ENCODE measurements at places on chromosomes 16 and 17.

GRCh38 chr16:30458561-30459394 lies 13.1 kb upstream of the SEPHS2 start:
- peak; percentile 68 for DNase-seq

- DNase-seq = no peak
Observed at GRCh38 chr16:74035816-74036215, 260.8 kb upstream of the PSMD7 start.

DNA sequence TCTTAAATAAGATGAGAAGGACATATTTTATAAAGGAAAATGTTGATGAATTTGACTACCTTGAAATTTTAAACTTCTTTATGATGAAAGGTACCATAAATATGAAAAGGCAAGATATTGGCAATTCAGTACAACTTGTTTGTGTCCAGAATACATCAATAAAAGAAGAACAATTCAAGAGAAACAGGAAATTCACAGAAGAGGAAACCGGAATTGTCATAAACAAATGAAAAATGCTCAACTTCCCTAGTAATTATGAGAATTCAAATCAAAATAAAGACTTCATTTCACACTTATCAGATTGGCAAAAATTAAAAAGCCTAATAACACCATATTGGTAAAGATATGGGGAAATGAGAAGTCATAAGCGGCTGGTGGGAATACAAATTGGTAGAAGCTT lies 54.3 kb downstream of the WSB1 start:
- DNase-seq = no peak

DNA sequence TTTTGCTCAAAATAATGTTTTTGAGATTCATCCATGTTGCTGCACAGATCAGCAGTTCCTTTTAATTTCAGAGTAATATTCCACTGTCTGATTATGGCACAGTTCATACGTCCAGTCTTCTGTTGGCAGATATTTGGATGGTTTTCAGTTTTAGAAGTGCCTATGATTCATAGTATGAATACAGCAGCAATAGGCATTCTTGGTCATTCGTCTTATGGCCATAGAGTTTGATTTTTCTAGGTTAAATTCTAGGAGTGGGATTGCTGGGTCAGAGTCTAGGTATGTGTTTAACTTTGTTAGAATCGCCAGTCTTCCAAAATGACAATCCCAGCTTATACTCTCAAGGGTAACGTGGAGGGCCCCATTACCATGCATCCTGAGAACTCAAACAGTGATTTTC lies 11.5 kb upstream of the IL34 start:
- DNase-seq = no peak

DNA sequence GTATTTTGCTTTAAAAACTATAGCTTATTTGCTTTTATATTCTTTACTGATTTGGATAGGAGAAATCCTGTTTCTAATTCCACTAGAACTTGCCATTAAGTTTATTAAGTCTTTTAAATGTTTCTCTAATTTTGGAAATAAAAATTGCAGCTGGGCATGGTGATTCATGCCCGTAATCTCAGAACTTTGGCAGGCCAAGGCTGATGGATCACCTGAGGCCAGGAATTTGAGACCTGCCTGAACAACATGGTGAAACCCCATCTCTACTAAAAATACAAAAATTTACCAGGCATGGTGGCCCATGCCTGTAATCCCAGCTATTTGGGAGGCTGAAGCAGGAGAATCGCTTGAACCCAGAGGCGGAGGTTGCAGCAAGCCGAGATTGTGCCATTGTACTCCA lies 30.7 kb downstream of the DNAH17 start:
- no peak for DNase-seq

- no peak for DNase-seq
Observed at GRCh38 chr17:40813804-40814203, 8.6 kb downstream of the KRT10 start.

DNA sequence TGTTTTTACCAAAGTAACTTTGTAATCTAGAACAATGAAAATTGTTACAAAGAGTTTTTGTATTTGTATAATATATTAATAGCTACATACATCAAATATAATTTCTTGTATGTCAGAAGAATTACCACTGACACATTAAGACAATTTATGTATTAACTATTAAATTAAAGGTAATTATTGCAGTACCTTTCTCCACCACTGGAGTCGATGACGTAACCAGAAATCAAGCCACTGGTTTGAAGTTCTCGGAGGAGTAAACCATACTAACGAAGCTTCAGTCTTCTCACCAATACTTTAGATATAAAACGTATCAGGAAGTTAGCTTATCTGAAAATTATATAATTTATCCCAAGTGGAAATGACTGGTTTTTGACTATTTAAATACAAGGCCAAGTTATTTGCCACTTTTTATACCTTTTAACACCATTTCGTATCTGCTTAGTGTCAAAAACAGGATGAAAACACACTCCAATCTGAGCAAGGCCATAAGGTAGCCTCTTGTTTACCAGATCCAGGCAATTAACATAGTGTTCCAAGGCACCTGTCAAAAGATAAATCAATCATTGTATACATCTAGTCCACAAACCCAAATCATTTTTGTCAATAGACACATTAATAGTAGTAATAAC lies 4.3 kb downstream of the POLG2 start:
- DNase-seq = no peak

- no peak for DNase-seq
Observed at GRCh38 chr16:17224350-17224749, 246.4 kb downstream of the XYLT1 start.

GRCh38 chr17:57868910-57869616 lies 19.2 kb upstream of the MRPS23 start:
- no peak for DNase-seq

GRCh38 chr16:52389045-52389444 lies 157.9 kb downstream of the TOX3 start:
- no peak for DNase-seq

DNA sequence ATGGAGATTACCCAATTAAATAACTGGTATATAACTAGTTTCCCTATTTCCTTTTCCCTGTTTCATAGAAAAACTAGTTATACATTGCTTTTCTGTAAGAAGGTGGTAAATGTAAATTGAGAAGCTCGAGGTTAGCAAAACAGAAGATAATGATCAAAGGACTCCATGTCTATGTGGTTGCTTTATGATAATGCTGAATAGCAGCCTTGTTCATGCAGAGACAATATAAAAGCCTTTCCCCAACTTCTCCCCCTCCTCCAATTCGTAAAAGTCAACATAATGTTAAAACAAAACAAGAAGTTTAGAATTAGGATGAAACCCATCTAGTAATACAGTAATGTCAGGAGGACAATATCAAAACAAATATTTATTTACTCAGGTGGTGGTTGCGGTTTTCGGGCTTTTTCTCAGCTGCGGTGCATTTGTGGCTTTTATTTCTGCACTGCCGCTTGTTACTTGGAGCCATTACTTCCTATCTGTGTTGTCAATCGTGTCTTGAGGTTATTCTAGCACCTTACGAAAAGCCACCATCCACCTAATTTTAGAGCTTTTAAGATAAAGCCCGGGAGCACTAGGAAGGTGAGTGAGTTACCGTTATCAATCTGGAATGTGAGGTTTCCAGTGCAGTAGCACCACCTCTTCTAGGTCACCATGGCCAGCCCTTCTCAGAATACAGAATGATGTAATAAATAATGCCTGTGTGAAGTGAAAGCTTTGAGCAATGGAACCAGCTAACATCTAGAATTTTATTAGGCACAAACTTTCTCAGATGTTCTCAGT lies 297.5 kb downstream of the CDH13 start:
- no peak for DNase-seq

DNA sequence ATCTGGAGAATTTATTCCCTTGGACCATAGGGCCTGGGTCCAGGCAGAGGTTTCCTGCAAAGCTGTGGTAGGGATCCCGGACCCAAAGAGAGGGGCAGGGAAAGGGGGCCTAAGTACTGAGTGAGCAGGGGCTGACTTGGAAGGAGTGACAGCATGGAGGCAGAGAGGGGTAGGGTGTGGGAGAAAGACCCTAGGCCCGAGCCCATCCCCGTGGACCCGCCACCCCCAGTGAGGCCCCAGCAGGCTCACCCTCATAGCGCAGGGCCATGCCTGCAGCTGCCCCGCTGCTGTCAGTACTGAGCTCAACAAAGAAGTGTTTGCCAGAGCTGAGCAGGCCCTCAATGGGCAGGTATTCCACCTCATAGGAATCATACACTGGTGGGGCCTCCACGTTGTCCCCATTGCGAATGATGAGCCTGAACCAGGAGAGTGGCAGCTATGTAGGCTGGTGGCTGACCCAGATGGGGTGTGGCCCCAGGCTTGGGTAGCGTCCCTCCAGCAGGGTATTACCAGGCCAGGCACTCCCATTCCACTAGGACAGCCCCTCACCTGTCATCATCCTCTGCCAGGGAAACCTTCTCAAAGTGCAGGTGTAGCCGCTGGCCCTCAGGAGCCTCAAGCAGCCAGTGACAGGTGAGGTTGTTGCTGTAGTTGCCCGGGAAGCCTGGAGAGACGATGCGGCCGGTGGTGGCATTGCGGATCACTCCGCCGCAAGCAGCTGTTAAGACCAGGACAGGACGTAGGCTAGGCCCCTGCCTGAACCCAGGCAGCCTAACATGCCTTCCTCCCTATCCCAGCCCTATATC lies 9.1 kb upstream of the PHF12 start:
- DNase-seq = no peak

DNA sequence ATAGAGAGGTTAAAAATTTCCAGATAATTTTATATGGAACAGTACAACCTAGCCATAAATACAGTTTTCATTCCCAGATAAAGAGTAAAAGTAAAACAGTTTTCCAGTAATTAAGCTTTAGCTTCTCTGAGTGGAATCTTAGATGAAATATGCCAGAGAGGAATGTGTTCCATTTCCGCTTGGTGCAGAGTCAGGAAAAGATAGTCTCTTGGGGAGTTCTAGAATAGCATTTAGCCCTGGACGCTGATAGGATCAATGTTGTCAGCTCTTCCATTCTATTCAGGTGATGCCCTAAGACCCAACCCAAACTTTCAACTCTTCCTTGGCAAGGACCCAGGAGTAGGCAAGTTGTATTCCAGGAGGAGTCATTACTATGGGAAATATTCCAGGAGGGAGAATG lies 30.9 kb upstream of the ABCA3 start:
- DNase-seq = no peak

DNA sequence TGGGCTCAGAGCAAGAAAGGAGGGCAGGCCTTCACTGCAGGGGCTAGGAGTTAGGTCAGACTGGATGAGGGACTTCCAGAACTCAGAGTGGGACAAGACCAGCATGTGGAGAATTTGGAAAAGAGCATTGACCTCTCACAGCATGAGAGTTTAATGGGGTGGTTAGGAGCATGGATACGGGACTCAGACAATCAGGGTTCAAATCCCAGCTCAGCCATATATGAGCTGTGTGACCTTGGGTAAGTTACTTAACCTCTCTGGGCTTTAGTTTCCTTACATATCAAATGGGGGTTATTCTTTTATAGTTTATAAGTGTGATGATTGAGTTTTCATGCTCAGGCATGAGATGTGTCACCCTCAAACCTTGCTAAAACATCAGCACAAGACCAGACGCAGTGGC lies 37.4 kb upstream of the ALKBH5 start:
- DNase-seq = no peak

DNA sequence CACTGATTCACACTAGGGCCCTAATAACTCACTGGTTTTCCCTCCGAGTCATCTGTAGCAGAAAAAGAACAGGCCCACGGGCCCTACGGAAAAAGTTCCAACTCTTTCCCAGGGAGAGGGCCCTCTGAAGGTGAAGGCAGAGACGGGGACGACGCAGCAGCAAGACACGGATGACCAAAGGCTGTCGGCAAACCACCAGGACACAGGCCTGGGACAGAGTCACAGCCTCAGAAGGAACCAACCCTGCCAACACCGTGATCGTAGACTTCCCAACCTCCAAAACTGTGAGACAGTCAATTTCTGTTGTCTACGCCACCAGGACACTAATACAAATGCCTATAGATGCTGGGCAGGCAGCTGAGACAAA lies 5.2 kb upstream of the SPHK1 start:
- no peak for DNase-seq

DNA sequence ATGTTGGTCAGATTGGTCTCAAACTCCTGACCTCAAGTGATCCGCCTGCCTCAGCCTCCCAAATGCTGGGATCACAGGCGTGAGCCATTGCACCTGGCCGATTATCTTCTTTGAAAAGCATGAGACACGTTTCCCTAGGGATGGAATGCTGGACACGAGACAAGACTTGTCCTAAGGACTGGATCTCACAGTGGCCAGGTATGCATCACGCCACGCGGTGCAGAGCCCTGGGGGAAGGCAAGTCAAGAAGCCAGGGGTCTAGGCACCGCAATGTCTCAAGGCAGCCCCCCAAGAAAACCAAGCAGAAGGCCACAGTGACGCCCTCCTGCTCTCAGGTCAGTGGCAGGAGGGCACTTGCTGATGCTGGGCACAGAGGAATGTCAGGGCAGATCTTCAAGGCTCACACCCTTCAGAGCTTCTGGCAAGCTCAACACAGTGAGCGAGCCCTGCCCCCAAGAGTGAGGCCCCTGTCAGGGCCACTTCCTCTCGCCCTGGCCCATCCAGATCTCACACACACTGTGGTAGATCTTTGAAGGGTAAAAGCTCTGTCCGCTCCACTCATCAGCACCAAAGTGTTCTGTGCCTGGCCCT lies 134.7 kb downstream of the ZNF778 start:
- no peak for DNase-seq

DNA sequence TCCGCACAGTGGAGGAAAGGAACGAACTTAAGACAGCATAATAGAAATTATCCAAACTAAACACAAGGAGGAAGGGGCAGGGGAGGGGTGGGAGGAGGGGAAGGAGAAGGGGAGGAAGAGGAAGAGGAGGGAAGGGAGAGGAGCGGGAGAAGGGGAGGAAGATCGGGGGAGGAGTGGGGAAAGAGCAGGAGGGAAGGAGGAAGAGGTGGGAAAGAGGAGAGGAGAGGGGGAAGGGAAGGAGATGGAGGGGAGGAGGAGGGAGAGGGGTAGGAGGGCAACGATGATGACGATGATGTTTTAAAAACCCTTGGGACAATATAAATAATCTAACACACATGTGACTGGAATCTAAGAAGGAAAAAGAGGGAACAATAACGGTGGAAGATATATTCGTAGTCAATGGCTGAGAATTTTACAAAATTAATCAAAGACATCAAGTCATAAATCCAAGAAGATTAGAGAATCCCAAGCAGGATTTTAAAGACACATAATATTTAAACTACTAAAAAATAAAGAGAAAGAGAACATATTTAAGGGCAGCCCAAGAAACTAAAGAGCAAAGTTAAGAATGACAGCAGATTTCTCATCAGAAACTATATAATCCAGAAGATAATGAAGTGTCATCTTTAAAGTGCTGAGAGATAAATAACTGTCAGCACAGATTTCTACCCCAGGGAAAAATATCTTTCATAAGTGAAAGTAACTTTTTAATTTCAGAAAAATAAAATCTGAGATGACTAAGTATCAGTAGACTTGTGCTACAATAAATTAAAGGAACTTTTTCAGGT lies 30.2 kb downstream of the C16orf95 start:
- DNase-seq = no peak

GRCh38 chr16:63183743-63184142 lies 1147.5 kb upstream of the CDH8 start:
- DNase-seq = no peak

- no peak for DNase-seq
Observed at GRCh38 chr16:69618721-69619120, 53.0 kb downstream of the NFAT5 start.

Measured in SIG-M5 (cell line).